Hematopoietic multipotent progenitor cell treated with erythropoietin and hydrocortisone succinate and interleukin-3 and kit ligand, for 15 days (in vitro differentiated cells): ENCODE measurements at places on chromosomes 13 and 19.

GRCh38 chr19:28420811-28421550 is 792.0 kb downstream of the UQCRFS1 start:
- no peak for DNase-seq

GRCh38 chr19:10510301-10510802 is 6.9 kb downstream of the S1PR5 start:
- DNase-seq, result peak; percentile 53

DNA sequence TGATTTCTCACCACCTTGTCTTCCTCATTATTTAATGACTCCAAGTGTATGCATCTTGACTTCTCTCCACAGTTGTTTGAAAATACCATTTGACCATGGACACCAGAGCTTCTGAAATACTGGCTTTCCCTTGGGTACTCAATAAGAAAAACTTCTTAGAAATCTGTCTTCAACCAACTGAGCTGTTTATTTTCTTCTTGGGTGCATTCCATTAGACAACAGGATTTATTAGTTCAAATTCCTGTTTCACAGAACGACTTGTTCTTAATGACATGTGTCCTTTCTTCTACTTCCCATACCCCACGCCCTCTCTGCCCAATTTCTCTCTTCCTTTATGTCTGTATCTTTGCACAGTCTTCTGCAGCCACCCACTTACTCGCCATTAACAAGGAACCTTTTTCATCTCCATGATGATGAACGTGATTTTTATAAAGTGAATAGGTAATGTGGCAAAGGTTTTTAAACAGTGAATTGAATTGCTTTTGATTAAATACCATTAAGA is 11.3 kb upstream of the ITM2B start:
- no peak for DNase-seq

- DNase-seq, result no peak
These were observed 147.1 kb downstream of the NHLRC3 start for GRCh38 chr13:39185326-39185725.

DNA sequence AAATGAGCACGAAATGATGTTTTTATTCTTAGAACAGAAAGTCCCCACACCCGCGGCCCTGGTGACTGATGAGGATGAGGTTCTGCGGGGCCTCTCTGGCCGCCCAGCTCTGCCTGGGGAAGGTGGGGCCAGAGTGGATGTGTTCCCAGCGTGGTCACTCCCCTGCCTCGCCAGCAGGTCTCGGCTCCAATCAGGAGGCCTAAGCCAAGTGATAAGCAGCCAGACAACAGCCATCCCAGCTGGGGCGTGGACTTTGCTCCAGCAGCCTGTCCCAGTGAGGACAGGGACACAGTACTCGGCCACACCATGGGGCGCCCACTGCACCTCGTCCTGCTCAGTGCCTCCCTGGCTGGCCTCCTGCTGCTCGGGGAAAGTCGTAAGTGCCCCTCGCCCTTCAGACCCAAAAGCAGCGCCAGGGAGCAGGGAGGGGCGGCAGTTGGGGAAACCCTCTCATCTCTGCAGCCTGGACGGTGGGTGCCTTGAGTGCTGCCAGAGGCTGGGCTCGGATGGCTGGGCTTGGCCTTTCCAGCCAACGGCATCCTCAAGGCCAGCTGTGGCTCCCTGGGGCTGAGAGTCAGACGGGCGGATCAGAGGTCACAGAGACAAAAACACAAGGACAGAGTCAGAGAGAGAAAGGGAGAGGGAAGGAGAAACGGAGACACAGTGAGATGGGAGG is at the start of gene F10:
TSS of gene F10 (plus strand) at position 250 of the 676 bp plus-strand sequence. CDS start at position 307, 57 bp downstream.
- DNase-seq, result no peak

DNA sequence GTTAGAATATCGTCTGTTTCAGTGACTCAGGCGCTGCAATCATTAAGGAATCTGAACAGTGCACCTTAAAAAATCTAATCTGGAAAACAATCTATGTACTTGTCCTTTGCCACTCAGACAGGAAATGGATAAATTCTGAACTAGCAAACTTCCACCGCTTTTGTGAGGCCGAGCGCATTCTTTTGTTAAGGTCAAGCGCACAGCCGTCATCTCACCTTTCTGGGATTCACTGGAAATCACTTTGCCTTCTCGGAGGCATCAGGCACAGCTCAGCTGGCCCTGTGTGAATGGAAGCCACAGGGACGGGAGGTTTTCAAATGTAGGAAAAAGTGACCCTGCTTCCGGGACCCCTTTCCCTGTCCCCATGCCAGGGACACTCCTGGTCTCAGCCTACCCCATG is 28.2 kb upstream of the SPACA7 start:
- no peak for DNase-seq

DNA sequence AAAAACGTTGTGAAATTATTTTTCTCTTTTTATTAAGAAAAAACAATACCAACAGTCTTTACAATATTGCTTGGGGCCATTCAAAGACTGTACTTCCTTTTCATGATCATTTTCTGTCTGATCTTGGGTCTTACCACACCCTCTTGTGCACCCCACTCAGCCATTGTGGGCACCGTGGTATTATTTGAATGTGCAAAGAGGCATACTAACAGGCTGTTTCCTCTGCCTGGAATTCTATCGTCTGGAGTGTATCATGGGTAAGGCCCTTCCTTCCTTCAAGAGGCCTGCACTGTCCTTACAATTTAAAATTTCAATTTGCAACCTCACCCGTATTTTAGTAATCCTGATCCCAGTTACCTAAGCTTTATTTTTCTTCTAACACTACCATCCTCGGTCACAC is 76.5 kb downstream of the FGF14 start:
- DNase-seq, result no peak

GRCh38 chr13:99663908-99664307 is 162.6 kb downstream of the TM9SF2 start:
- DNase-seq, result no peak

DNA sequence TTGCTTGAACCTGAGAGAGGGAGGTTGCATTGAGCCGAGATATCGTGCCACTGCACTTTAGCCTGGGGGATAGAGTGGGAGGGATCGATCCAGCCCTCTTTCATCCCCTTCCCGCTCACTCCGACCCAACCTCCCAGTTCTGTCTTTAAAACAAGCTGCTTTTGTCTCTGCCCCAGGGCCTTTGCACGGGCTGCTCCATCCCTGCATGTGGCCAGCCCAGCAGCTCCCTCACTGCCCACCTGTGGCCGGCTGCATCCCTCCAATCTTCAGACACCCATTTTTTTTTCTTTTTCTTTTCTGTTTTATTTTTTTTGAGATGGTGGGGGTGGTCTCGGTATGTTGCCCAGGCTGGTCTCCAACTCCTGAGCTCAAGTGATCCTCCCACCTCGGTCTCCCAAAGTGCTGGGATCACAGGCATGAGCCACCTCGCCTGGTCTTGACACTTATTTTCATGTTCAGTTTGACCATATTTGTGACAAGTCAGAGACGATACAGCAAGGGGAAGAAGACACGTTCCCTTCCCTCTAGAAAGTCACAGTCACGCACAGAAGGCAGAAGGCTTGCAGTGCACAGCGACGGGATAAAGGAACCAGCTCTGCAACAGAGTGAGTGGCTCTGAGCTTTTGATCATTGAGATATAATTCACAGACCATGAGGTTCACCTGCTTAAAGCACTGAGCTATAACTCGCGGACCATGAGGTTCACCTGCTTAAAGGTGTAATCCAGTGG is 31.8 kb downstream of the EFNA2 start:
- DNase-seq, result no peak

DNA sequence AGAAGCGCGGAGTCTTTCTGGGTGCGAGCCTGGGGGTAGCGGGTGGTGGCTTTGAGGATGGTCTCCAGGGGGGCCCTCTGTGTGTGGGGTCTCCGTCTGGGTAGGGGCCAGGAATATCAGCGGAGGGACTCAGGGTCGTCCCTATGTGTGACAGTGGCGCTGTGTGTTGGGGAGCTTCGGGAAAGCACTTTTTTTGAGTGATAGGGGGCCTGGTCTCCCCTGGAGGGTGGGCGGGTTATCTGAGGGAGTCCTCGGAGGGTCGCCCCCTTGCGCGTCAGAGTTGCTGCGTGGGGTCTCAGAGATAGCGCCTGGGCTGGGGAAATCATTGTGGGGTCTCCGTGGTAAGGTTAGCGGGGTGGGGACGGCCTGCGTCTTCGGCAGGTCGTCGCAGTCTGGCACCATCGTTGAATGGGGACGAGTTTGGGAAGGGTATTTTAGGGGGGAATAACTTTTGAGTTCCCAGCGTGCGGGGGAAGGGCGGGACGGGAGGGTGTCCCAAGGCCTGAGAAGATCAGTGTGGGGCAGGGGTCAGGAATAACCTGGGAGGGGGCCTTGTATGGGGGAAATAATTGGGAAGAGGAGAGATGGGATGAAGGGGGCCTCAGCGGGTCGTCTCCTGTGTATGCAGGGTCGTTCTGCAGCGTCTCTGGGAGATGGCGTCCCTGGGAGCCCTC is 857 bp downstream of the IER2 start:
- peak; percentile 10 for DNase-seq

DNA sequence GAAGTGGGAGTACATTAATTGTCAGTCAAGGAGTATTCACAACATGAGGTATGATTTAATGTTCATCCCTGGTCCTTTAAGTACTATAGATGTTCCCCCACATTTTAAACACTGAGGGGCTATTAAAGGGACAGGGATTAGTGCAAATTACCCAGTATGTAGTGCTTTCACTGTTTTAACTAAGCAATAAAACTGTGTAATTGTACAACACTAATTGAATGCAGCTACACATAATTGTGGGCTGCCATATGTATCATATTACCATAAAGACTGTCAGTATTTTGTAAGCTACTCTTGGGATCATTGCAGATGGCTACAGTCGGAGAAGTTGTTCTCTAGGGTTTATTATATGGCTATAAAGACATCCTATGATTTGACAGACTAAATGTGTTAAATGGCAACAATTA is 316.6 kb downstream of the DCLK1 start:
- DNase-seq, result no peak

DNA sequence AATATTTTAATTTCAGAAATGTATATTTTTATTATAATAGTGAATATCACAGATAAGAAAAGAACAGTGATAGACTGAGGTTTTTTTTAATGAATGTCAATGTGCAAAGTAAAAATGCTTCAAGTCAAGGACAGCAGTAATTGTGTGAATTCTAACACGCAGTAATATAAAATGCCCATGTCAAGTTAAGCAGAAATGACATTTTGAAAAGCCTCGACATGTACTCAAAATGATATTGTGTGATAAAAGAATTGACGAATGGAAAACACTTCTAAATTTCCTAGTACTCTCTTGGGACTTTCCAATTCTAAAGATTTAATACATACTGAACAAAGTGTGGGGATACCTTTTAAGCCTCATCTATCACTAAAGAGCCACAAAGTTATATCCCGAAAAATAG is 172.6 kb downstream of the SLITRK6 start:
- DNase-seq, result no peak

GRCh38 chr13:104773775-104774174 is 1707.6 kb upstream of the SLC10A2 start:
- no peak for DNase-seq

DNA sequence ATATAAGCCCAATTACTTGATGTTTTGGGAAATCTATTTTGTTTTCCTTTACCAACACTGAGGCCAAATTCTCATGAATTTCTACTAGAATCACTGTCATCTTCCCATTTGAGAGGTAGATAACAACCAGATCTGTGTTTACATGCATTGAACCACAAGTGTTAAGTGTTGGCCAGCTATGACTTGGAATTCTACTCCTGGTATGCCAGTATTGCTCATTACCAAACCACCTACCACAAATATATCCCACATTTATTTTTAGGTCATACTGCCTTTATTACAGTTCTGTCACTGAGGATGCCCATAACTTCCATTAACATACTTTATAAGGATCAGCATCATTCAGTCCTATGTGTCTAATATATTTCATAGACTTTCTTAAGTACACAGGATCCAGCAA is 328.9 kb downstream of the DIAPH3 start:
- no peak for DNase-seq

DNA sequence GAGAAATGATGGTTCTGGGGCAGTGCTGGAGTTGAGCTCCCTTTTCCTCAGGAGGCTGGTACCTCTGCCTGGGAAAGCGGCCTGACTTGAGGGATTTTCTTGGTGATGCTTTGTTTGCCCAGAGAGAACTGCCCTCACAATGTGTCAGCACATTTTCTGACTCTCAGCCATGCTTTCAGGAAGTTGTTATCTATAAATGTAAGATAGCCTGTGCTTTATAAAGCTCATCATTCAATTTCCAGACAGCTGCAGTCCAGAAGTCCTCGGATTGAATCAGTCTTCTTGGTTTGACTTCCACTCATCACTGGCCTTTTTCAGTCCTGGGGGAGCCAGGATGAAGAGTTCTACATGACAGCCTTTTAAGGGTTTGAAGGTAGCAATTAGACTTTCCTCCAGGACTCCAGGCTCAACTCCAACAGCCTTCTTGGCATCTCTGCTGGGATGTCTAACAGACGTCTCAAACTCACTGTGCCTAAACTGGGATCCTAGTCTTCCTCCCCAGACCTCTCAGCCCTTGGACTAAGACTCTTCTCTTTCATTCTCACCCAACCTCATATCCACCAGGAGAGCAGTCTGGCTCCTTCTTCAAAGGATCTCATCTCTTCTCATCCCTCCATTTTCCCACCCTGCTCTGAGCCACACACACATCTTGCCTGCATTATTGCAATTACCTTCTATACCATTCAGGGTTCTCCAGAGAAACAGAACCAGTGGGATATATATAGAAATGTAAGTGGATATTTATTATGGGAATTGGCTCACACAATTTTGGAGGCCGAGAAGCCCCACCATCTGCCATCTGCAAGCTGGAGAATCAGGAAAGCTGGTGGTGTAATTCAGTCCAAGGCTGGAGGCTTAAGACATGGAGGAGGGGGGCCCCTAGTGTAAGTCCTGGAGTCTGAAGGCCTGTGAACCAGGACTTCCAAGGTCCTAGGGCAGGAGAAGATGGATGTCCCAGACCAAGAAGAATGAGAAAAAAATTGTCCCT is 13.1 kb downstream of the ERICH6B start:
- no peak for DNase-seq

DNA sequence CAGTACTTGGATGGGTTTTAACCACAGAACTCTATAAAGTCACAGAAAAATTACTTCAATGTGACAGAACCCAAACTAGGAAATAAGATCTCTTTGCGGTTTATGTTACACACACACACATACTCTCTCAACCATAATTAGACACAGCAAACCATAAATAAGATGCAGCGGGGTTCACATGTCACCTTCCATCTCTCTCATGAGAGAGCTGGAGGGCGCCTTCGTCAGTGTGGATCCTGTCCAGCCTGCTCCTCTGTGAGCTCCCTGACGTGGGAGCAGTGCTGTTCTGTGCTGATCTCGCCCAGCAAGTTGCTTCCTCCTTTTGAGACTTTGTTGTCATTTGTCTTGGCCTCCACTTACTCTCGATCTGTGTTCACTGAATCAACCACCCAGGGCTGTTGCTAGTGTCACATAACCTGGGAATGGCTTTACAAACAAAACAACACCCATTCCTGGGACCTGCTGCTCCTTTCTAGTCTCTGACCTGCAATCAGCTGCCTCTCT is 204.9 kb upstream of the KL start:
- DNase-seq, result no peak

DNA sequence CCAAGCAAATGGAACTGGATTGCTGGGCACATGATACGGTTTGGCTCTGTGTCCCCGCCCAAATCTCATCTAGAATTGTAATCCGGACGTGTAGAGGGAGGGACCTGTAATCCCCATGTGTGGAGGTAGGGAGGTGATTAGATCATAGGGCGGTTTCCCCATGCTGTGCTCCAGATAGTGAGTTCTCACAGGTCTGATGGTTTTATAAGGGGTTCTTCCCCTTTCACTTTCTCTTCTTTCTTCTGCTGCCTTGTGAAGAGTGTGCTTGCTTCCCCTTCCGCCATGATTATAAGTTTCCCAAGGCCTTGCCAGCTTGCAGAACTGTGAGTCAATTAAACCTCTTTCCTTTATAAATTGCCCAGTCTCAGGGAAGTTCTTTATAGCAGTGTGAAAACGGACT is 32.6 kb upstream of the MTIF3 start:
- no peak for DNase-seq
